ENCODE measurements at places on chromosomes 4 and X.
A peak's percentile ranks its signal among the peaks of the same experiment; 100 is the strongest.

DNA sequence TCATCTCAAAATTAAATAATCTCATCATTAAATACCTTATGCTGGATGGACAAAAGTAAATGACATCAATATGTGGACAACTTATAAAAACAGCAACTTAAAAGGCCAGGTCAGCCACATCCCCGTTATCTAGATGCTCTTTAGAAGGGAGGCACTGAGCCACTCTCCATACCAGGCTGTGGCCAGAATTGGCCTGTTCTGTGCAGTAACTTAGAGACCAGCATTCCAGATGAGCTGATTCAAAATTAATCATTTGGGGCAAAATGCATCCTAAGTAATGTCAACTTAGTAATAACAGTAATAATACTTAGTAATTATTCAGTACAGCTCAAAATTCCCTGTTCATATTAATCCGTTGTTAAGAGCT is 373.6 kb downstream of the FBXW7 start:
- no peak for DNase-seq

DNA sequence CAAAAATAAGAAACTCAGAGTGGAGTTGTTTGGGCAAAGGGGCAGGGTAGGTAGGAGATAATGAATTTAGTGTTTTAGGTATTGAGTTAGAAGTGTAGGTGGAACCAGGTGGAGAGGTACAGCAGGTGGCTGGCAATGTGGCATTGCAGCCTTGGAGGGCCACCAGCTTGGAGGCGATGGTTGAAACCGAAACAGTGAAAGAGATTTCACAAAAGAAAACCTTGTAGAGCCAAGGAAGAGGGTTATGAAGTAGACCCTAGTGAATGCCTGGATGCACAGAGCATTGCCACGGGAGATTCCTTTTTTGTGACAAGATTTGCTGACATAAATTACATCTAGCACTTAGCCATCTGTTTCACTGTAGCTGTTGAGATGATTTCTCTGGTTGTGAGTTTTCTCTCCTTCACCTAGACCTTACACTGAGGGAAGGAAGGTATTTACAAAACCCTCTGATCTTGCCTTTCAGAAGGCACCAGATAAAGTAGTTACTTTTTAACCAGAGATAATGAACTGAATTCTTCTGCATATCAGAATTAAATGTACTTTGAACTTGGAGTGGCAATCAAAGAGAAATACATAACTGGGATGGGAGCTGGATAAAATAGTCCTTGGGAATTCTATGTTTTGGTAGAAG is 104.1 kb upstream of the CASK start:
- DNase-seq = no peak

DNA sequence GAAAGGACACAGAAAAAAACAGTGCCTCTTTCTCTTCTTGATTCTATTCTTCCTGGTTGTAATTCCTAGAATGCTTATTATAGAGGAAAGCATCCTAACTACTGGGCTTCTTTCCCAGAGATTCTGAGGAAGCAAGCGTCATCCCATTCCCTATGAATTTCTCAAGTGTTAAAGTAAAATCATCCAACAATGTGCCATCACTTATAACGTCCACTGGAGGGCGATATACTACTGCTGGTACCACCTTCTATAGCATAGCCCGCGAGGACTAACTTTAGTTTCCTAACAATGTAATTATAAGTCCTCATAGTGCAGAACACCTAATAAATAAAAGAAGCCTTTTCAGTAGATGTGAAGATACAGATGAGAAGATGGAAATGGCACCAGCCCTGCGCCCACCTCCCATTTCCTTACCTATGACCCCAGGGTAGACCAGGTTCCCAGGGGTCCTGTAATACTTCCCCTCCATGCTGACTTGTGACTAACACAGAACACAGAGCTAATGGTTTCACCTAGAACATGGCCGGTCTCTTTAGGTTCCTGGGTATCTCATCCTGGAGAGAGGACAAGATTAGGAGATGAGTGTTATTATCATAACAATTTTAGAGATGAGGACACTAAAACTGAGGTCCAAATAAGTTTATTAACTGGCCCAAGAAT is 4.2 kb downstream of the CENPVL3 start:
- no peak for DNase-seq

DNA sequence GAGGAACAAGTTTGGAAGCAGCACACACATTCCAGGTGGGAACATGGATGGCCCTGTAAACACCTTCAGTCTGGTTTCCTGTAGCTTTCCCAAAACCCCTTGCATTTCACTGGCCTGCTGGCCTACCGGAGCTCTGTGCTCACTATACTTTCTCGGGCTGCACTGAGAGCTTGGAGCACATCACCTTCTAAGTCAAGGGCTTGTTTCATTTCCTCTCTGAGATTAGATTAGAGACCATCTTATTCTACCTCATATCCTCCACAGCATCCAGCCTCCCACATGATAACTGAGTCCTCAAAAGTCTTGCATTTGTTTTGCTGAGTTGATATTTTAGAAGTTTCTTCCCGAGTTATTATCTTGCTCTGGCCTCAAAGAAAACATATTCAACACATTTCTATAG is 147.7 kb downstream of the RASL11B start:
- DNase-seq = no peak

- no peak for DNase-seq
These were observed 4.8 kb upstream of the TMEM154 start for GRCh38 chr4:152684587-152684986.

- no peak for DNase-seq
These were observed 2.3 kb downstream of the TCEAL5 start for GRCh38 chrX:103274284-103274683.

DNA sequence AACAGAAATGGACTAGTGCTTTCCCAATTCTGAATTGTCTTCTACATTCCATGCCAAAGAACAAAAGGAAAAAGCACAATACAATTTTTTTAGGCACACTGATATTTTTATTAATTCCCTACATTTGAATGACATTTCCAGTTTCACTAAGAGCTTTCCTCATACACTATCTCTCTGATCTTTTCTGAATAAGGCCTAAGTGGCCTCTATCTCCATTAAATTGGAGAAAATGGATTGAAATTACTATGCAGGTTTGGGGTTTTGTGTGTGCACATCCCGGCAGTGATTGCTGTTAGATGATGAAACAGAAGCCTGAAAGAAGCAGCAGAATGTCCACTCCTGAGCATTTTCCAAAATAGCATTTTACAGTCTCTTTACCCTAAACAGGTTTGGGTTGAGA is 104.0 kb downstream of the ATP11C start:
- DNase-seq = no peak

GRCh38 chr4:42917296-42917695 is 24.8 kb downstream of the GRXCR1 start:
- no peak for DNase-seq

DNA sequence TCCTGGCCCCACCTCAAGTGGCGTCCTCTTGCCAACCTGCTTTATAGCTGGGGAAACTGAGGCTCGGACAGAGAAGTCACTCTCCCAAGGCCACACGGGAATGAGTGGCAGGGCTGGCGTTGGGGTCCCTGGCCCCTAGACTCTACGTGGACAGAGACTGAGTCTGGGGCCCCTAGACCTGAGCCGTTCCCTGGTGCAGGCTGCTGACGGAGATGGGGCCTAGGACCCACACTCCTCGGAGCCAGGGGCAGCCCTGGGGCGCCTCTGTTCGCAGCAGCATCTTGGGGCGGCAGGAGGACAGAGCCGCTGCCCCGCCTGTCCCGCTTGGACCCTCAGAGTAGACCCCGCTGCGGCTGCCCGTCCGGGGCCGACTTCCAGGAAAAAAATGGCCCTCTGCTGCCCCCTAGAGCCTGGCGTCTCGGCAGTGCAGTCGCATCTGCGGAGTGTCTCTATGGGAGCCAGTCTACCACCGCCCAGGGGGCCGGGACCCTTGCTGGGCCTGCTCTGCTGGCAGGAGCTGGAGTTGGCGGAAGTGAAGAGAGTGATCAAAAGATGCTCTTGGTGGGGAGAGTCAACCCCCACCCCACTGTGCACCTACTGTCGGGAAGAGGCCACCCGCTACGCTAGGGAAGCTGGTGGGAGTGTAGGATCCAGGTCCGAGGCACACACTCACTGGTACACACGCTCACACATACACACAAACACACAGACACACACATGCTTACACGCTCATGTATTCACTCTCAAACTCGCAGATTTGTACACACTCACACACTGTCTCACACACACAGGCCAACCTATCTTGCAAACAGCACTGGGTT is 220.1 kb downstream of the AFAP1 start:
- peak; percentile 59 for DNase-seq

GRCh38 chrX:19776753-19777152 is 110.6 kb downstream of the SH3KBP1 start:
- DNase-seq = no peak

DNA sequence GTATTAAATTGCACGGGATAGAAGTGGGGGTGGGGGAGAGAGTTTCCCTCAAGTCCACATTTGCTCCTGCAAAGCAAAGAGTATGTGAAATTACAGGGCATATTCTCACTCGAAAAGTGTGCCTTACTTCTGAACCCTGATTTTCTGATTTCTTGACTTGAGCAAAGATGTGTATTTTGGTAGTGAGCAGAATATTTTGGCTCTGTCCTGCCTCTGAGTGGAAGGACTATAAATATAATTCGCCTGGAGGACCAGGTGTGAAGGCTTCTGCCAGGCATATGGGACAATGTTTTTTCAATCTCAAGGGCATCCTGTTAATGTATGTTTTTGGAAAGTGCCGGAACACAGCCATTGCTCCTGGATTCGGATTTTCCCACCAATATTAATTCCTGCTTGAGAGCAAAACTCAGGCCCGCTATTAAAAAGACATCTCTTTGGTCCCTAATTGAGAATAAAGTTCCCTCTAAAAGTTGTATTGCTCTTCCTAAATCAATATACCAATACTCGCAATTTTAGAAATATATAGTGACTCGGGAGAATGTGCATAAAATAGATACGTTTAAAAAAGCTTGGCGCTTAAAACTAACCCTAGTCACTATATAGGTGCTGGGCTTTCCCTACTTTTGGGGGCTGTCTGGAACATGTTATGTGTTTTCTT is 15.3 kb upstream of the PITX2 start:
- DNase-seq = no peak

GRCh38 chrX:46582966-46583365 is 9.4 kb downstream of the CHST7 start:
- no peak for DNase-seq

- DNase-seq = no peak
These were observed 184.6 kb downstream of the OR13H1 start for GRCh38 chrX:131728295-131729145.

- DNase-seq = no peak
These were observed 451.2 kb downstream of the RAB28 start for GRCh38 chr4:13032936-13033335.

- DNase-seq = no peak
These were observed 196.7 kb downstream of the HS3ST1 start for GRCh38 chr4:11232015-11232414.

DNA sequence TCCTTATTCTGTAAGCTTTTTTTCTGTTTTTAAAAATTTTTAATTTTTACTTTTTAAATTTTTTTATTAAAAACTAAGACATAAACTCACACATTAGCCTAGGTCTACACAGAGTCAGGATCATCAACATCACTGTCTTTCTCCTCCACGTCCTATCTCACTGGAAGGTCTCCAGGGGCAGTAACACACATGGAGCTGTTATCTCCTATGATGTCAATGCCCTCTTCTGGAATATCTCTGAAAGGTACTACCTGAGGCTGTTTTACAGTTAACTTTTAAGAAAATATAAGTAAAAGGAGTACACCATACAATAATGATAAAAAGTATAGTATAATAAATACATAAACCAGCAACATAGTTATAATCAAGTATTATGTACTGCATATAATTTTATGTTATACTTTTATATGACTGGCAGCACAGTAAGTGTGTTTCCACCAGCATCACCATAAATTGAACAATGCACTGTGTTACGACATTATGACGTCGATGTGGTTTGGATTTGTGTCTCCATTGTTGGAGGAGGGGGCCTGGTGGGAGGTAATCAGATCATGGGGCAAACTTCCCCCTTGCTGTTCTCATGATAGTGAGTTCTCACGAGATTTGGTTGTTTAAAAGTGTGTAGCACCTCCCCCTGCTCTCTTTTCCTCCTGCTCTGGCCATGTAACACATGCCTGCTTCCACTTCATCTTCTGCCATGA is 21.3 kb downstream of the IL15 start:
- DNase-seq = no peak

GRCh38 chr4:185911556-185912064 is 99.6 kb upstream of the SORBS2 start:
- DNase-seq = no peak

GRCh38 chrX:155959018-155959587 is 38.4 kb upstream of the IL9R start:
- no peak for DNase-seq

- no peak for DNase-seq
These were observed 345.3 kb downstream of the MAPK10 start for GRCh38 chr4:86014599-86014998.

DNA sequence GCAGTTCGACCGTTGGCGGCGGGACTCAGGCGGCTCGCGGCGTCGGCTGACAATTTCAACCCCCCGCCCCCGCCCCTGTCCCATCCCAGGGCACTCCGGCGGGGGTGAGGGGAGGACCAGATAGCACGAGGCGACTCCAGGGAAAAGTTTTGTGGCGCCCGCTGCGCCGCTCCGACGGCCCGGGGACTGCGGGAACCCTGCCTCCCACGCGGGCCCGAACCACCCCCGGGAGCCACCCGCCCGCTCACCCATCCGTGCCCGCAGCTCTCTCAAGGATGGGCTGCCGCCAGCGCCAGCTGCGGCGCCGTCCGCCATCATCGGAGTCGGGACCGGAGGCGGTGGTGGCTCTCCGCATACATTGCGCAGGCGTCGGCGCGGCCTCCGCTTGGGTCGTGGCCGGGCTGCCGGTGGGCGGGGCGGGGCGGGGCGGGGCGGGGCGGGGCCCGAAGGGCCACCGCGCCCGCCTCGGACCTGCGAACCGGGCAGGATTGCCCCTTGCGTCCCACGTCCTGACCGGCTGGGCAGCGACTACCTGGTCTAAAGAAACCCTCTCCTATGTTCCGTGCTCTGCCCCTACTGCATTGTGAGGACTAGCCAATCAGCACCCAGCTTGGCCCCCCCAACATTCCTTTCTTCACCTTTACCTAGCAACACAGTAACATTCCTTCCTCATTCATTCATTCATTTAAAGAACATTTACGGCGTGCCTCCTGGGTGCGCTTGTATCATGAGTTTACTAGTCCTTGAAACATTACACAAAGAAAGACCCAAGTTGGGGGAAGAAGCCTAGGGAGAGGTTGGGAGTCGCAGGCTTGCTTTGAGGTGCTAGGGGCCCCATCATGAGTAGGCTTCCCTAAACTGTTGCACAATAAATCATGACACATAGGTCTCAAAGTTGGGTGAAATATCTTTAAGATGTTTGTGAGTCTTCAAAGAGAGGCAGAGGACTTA is at the start of gene MAP7D3:
Gene MAP7D3 (minus strand): TSS at position 360 of the 951 bp plus-strand sequence. CDS start 42 bp downstream, at position 318.
- peak; percentile 65 for DNase-seq

- peak; percentile 77 for DNase-seq
These were observed 84.7 kb downstream of the HPRT1 start for GRCh38 chrX:134544513-134545151.

All from thyroid gland (tissue), 4 donors.